ENCODE measurements at places on chromosomes 1 and 21.

DNA sequence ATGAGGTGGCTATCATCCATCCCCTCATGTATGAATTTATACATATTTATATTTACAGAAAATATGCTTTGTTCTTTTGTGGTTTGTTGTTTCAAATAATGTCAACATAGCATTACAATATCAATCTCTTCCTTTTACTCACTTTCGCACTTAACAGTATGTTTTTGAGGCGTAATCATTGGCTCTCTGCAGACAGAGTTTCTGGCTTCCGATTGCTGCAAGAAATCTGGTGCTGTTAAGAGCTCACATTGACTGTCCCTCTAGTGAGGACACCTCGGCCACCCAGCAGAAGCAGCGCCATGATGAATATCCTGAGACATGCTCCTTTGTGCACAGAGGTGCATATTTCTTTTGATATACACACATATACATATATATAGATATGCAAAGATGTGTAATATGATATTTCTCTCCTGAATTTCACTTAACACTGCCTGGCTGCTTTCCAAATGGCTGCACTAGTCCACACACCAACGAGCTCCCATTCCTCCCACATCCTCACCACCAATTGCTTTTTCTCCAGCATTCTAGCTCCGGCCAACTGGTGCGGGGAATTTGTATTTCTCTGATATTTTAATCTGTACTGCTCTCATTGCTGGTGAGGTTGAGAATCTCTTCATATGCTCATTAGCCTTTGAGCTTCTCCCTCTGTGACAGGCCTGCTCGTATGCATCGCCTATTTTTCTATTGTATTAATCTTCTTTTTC, 248.4 kb downstream of the SIPA1L2 start:
- DNase-seq: no peak

- DNase-seq: no peak
Observed at GRCh38 chr1:234200566-234200965, 172.7 kb upstream of the COA6 start.

DNA sequence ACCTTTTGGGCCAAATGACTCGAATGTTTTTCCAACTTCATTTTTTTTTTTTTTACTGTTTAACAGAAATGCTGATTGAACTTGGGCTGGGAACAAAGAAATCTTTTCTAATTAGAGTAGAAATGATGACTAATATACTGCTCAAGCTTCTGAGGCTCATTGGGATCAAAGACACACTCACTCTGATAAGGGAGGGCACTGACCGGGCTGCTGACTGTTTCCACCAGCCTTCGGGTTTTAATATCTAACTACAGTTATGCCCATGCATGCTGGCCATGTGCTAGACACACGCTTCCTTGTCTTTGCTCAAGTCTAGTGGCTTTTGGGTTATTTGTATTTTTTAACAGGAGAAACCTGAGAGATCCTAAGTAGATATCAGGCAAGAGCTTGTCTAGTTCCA, 16.8 kb downstream of the ZBTB18 start:
- DNase-seq: no peak

GRCh38 chr1:158689110-158689509, 2.6 kb upstream of the SPTA1 start:
- no peak for DNase-seq

GRCh38 chr1:199759268-199759730, 268.2 kb upstream of the NR5A2 start:
- DNase-seq: no peak

DNA sequence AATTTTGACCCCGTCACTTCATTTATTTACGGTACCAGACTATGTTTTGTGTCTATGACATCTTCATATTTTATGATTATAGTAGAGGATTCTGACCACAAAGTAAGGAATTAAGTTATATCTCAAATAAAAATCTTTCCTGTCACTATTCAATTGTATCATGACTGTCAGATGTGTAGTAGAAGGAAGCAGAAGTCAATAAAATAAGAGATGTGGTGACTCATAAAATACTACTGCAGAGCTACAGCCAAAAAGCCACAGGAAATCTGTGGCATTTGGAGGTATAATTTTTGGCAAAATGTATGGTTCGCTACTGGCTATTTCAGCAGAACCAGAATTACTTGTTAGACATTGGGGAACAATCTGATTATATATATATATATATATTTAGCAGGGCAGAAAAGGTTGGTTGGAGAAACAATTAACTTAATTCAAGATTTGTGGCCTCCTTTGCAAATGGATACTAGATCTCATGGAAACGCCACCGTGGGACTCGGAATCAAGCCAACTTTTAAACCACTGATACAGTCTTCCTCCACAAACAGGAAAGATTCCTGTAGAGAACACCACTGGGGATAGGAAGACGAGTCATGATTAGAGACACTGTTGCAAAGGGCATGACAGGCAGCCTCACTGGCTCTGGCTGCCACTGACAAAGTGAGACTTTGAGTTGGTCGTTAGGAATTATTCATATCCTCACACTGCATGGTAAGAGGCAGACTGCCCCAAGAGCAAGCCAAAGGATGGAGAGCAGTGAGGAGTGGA, 5.1 kb downstream of the FCRL2 start:
- no peak for DNase-seq

GRCh38 chr21:41251961-41252642, 64.5 kb upstream of the FAM3B start:
- no peak for DNase-seq
